ENCODE measurements at places on chromosomes 11 and 22.

- DNase-seq = no peak
These were observed 523 bp upstream of the MPZL3 start for GRCh38 chr11:118252688-118253087.

- no peak for DNase-seq
These were observed 11.5 kb upstream of the FTH1 start for GRCh38 chr11:61978703-61979661.

GRCh38 chr22:49991907-49992533 is 20.5 kb downstream of the IL17REL start:
- DNase-seq = no peak

GRCh38 chr11:103325686-103326069 is 216.5 kb downstream of the DYNC2H1 start:
- DNase-seq = no peak

GRCh38 chr11:79110321-79110720 is 330.5 kb downstream of the TENM4 start:
- DNase-seq = no peak

DNA sequence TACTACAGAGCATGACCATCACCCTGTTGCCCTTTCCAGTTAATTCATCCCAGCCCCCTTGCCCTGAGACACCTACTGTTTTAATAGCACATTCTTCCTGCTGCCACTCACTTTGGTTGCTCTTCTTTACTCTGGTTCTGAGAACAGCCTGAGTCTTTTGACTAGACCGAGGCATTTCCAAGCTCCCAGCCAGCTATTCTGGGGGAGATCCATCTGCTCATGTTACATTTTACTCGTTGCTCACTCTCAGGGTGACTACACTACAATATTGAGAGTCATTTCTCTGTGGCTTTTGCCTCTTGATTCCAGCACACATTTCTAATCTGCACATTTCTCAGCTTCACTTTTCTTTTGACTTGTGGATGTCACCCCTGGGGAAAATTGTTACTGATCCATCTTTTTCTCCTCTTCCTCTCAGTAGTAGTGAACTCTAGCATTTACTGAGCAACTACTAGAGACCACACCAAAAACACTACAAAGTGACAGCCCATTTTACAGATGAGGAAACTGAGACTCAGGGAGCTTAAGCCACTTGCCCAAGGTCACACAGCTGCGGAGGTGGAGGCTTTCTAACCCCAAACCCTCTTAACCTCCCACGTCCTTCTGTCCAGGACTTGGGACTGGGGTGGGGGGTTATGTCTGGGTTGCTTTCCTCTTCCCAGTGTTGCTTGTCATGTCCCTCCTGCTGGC is 117.8 kb downstream of the C11orf91 start:
- DNase-seq = no peak

GRCh38 chr11:109552376-109552775 is 130.4 kb downstream of the C11orf87 start:
- DNase-seq = no peak

DNA sequence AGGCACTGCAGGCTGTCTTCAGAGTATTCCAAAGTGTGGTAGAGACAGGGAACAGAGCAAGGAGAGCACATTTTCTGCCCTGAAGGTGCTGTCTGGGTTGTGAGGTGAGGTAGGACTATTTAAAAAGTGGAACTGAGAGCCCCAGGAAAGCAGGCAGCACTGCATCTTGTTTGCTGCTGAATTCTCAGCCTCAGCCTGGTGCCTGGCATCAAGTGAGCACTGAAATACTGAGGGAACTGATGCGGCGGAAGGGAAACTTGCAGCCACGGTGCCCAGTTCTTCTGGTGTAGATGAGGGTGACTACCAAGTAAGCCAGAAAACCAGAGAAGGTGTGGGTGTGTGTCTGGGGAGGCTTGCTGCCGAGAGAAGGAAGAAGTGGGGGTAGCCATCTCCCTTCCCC is 59.5 kb downstream of the TNRC6B start:
- no peak for DNase-seq

- DNase-seq = no peak
These were observed 152.5 kb upstream of the CADM1 start for GRCh38 chr11:115656669-115657068.

- no peak for DNase-seq
These were observed 6.1 kb downstream of the DGCR8 start for GRCh38 chr22:20086101-20086599.

DNA sequence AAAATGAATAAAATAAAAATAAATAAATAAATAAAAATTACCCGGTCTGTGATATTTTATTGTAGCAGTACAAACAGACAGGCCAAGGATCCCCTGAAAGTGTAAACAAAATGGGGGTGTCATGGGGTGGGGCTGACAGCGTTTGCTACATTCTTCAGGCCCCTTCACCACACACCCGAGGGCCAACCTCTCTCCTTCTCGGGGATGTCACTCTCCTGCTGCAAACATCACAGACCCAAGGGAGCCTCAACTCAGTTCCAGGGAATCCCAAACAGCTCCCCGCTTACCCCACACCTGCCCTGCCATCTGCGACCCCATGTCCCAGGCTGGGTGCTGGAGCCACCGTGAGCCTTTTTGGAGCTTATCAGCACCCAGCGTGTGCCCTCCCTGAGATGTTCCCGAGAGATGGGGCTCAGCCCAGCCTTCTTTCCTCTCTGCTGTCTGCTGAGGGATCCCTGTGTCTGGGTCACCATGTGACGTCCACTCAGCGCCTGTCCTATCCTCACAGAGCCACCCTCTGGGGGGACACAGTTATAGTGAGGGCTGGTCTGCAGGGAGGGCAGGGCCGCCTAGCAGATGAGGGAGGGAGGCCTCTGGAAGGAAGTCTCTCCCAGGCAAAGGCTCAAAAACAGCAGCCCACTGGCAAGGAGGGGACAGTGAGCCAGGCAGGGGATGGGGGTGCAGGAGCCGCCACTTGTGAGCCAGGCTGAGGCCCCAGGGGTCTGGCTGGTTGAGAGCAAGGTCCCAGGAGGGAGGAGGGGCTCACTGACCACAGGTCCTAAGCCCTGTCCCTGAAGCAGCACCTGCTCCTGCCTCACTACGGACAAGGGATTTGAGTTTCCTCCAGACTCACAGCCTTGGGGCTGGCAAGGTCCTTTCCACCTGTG is 1041.6 kb downstream of the BRD1 start:
- DNase-seq = no peak

- no peak for DNase-seq
These were observed 17.9 kb downstream of the NADSYN1 start for GRCh38 chr11:71470946-71471345.

- DNase-seq = no peak
These were observed 714.7 kb downstream of the BRD1 start for GRCh38 chr22:49112661-49113626.

- DNase-seq = peak; percentile 19
These were observed 76.5 kb downstream of the BTBD10 start for GRCh38 chr11:13386567-13386966.

GRCh38 chr11:68251765-68252164 is 20.0 kb downstream of the C11orf24 start:
- no peak for DNase-seq

GRCh38 chr11:44583353-44583669 is 17.8 kb downstream of the CD82 start:
- DNase-seq = no peak

GRCh38 chr11:13831696-13832095 is 130.8 kb upstream of the SPON1 start:
- no peak for DNase-seq

DNA sequence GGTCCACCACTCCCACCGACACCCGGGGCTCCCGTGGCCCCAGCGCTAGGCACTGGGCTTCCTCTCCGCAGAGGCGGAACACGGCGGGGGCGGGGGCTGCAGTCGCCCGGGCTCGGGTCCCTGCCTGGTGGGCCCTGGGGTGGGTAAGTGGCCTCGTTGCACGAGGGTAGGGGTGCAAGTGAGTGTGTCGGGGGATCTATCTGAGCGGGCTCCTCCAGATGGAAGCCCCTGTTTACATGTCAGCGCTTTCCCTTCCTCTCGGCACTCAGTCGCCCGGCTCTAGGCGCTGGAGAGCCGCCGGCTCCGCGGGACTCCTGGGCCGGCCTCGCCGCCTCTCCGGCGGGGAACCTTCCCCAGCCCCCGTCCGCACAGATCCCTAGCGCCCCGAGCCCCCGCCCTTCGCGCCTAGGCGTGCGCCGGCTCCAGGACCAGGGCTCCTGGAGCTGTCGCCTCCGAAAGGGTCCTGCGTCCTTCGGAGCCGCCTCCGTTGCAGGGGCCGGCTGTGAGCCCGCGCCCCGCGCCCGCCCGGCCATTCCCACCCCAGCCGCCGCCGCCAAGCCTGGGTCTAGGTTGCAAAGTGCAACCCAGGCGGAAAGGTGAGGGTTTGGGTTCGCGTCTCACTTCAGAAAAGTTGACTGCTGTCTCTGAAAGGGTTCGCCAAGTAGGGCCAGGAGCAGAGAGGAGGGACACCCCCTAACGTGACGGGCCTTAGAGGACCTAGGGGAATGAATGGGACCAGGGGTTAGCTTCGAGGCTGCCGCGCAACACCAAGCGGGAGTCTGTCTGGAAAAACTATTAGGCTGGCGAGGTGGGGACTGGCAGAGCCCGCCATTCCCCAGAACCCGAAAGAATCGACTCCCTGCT is 978 bp downstream of the FLI1 start:
- DNase-seq = peak; percentile 36

DNA sequence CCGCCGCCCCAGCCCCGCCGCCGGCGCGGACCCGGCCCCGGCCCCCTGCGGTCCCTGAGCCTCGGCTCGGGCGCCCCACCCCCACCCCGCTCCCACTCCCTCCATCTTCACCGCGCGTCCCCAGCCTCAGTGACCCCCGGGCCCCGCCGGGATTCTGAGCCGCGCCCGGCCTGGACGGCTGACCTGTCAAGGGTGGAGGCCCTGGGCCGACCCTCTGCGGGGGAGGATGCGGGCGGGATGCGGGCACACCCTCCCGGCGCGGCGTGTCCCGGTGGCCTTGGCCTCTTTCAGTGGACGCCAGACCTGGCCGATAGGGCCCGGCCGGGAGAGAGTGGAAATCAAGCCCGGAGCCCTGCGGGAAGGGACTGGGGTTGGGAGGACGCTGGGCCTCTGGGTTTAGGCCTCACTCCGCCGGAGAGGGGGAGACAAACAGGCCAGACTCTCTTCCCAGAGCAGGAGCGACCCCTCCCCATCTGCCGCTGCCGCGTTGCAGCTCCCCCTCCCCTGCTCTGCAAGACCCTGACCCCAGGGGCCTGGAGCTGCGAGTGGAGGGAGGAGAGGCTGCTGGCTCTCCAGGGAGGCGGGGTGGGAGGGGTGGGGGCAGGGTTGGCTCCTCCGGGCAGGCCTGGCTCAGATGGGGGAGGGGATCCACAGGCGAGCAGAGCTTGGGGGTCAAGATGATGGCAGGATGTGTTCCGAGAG is 525 bp downstream of the MAPK8IP2 start:
- DNase-seq = no peak

DNA sequence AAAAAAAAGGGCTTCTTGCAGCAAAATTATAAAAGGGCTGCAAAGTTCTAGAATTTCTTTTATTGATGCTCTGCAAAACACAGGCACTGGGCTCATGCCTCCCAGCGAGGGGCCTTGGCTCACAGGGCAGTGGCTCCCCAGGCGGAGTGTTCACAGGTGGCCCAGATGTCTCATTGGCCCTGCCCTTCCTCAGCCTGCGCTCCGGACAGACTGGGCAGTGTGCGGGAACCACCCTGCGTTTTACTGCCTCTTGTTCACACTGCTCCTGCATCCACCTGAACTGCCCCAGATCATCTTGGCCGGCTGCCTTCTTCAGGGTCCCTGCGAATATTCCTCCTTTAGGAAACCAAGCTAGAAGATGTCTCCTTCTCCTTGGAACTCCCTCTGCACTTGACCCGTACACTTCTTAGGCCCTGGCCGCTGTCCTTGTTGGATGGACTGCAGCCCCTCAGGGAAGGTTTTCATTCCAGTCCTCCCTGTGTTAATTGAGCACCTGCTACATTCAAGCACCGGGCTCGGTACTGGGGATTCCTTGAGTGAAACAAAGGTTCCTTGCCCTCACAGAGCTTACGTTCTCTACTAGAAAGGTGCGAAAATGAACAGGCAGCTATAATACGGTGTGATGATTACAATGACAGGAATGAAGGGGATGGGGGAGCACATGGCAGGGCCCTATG is 4.5 kb downstream of the TUBA8 start:
- no peak for DNase-seq

GRCh38 chr11:133927690-133928627 is 28.8 kb downstream of the IGSF9B start:
- DNase-seq = peak; percentile 97

GRCh38 chr22:31138126-31138525 is 2.2 kb downstream of the PLA2G3 start:
- no peak for DNase-seq

DNA sequence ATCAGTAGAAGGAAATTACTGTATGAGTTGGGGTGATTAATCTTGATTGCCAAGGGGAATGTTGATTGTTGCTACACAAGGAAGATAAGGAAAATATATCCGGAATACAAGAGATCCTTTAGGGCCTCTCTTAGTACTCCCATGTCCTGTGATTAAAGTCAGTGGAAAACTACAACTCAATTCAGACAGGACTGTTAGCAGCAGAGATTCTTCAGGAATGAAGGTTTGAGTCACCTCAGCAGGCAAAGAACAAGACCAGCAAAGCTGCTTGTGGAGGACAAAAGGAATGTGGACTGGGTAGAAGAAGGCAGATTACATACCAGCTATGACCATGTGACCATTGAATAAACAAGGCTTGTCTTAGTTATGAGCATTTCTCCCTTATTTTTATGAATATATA is 478.2 kb downstream of the BUD13 start:
- no peak for DNase-seq

GRCh38 chr11:99098751-99099150 is 78.0 kb downstream of the CNTN5 start:
- DNase-seq = no peak

DNA sequence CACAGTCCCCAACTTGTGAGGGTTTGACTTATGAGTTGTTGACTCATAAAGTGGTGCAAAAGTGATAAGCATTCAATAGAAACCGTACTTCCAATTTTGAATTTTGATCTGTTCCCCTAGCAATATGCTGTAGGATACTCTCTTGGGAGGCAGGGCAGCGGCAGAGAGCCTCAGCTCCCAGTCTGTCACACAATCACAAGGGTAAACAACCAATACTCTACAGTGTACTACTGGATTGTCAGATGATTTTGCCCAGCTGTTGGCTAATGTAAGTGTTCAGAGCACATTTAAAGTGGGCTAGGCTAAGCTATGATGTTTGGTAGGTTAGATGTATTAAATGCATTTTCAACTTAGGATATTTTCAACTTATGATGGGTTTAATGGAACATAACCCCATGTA is 13.7 kb upstream of the NXPE2 start:
- no peak for DNase-seq

GRCh38 chr11:124514131-124514530 is 29.3 kb downstream of the OR8B12 start:
- no peak for DNase-seq

DNA sequence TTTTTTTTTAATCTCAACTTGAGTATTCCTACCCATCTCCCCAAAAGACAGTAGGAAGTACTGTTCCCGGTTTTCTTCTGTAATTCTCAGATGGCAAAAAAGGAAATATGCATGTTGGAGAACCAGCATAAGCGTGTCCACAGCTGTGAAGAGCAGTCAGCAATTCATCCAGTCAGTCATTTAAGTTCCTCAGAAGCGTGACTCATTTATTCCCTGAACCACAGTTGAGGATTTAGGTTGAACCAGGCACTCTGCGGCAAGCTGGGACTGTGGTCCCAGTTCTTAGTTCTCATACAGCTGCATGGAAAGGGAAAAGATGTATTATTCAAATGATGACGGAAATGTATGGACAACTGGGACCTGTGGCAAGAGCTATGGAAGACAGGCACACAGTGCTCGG is 61.0 kb upstream of the MYO18B start:
- DNase-seq = no peak
